Hematopoietic multipotent progenitor cell treated with erythropoietin and hydrocortisone succinate and interleukin-3 and kit ligand, for 8 days (in vitro differentiated cells): ENCODE measurements at places on chromosomes 7 and 10.

DNA sequence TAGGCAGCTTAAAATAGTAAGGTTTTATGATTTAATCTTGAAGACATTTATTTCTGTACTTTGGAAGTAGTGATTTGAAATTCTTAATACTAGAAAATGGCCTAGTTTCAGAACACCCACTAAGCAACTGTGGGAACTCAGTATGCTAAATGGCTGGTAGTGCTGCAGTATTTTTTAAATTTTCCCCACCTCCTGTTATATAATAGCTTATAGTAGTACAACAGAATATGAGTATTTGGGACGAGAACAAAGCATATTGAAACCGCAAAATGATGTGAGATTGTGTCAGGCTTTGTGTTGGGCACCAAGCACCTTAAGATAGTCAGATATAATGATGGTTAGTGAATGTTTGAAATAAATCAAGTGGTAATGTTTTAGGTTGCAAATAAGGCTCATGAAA is 8.1 kb downstream of the SHOC2 start:
- no peak for DNase-seq

GRCh38 chr7:45416846-45417245 is 157.3 kb upstream of the ADCY1 start:
- DNase-seq: no peak

DNA sequence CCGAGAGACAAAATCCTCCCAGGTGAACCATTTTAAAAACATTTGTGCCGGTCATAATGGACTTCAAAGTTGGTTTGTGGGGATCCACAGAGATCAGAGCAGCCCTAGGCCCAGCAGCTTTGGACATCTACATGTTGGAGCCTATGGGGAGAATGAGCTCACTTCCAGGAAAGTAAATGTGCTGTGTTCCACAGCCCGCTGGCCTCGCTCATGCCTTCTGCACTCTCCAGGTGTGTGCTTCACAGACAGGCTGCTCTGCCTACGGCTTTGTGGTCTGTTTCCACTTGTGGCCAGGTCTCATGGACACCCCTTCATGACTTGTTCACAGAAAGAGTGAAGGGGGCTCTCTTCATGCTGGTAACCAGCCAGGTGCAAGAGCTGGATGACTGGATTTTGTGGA is 141.6 kb downstream of the ADARB2 start:
- DNase-seq: no peak

DNA sequence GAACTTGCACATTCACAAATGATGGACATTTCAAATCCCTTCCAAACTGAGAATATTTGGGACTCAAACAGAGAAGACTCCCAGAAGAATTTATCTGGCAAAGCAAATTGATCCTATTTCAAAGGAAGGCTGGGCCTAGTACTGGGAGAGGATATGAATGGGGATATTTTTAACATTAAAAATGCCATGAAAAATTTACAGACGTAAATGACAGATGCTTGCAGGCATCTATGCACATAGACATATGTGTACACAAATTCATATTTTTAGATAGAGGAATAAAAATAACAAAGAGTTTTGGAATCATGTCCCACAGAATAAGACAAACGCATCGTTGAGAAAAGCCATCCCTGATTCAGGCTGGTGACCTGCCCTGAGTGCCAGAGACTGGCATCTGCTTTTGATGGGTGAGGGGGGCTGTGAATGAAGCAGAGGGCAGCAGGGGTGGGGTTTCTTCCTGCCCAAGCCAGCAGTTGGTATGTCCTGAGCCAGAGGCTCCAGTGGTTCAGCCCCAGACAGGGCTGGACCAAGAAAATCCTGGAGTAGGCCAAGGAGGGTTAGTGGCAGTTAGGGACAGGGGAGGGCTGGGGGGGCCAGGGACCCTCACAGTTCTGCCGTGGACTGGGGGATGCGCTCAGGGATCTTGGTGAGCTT is 138.5 kb downstream of the SLIT1 start:
- DNase-seq: no peak

DNA sequence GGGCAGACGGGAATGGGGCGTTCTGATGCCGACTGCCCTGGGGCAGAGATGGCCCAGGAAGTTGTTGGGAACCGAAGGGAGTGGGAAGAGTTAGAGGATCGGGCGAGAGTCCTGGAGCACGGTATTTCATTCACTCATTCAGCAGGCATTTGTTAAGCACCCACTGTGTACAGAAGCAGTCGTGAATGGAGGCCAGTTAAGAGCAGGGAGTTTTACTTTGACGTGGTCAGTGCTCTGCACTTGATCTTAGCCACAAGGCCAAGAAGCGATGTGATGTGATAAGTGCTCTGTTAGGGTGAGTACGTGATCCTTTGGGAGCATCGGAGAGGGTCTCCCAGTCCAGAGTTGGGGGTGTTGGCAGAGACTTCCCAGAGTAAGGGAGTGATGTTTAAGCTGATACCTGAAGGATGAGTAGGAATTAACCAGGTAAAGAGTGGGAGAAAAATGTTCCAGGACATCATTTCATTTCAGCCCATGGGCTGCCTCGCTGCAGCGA is 890 bp downstream of the ZFYVE27 start:
- DNase-seq: no peak

GRCh38 chr7:71308096-71308495 is 176.2 kb downstream of the GALNT17 start:
- DNase-seq: no peak

DNA sequence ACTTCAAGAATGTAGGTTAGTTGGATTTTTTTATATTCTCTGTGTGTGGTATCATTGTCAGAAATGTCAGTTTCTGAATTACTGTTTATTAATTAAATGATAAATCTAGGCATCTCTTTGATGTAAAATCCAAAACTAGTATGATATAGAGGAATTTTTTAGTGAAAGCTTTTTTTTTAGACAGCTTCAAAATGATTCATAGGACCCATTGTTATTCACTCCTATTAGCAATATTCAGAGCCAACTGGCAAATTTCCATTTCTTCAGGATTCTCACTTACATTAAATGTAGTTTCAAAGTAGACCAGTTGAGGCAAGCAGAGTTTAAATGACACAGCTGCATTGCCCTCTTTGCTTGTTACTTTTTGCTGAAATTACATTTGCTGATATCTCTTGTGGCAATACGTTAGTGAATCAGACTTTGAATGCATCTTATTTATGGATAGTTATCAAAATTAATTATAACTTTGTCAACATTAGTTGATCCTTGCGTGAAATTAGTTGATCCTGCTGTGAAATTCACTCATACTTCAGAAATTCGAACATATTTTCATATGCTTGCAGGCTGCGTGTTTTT is 20.3 kb downstream of the ZNF277 start:
- DNase-seq: no peak

DNA sequence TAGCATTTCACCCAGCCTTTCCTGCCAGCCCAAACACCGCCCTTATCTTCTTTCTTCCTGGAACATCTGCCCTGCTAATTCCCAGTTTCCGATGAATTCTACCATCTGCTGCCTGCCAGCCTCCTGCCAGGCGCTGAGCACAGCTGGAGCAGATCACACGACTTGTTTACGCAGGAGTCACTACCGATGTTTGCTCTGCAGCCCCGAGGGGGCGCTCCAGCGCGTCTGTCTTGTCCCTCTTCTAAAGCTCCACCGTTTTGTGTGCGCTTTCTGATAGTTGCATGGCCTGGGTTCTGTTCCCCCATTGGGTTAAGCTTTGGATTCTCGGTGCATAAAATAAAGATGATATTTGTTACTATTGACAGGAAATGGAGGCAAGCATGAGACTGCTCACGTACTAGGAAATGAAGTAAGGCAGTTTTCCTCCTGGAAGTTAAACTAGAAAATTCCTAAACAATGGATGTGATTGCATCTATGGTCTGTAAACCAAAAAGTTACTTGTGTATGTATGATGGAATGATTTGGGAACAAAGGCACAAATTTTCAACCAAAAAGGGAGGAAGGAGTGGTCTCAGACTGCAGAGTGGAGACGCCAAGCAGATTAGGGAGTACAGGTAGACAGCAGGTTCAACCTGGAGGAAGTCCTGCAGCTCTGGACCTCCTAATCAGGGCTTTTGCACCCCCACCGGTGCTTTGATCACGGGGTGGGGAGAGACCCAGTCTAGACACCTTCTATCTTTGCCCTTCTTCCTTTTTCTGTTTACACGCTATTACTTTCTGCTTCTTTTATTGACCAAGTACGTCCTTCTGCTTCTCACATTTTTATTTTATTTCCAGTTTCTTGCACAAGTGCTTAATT is 2.2 kb upstream of the RBM17 start:
- peak; percentile 93 for DNase-seq

DNA sequence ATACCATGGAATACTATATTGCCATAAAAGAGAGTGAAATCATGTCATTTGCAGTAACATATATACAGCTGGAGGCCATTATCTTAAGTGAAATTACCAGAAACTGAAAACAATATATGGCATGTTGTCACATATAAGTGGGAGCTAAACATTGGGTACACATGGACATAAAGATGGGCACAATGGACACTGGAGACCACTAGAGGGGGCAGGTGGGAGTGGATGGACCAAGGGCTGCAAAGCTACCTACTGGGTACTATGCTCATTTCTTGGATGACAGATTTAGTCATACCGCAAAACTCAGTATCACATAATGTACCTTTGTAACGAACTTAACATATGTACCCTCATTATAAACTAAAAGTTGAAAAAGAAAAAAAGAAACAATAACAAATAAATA is 1167.6 kb downstream of the NXPH1 start:
- DNase-seq: no peak

DNA sequence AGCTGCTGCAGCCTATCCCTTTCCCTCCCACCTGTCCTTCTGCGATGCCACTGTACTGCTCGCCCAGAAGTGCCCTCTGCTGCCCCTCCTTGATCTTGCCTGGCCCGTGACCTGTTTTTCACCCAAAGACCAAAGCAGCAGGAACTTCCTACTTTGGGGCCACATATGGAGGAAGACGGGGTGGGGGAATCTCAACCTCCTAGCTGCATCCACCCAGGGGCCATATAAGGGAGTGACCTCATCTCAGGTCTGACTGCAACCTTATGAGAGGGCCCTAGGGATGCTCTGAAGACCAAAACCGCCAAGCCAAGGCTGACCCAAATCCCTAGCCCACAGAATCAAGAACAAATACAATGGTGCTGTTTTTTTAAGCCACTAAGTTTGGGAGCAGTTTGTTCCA is 15.7 kb downstream of the PRKCQ start:
- no peak for DNase-seq
